ENCODE measurements at places on chromosomes 2 and 18. TPM values are rescaled to one million over a fixed set of nuclear protein-coding genes. Genes with fewer than 3 reads are reported as not detected.

DNA sequence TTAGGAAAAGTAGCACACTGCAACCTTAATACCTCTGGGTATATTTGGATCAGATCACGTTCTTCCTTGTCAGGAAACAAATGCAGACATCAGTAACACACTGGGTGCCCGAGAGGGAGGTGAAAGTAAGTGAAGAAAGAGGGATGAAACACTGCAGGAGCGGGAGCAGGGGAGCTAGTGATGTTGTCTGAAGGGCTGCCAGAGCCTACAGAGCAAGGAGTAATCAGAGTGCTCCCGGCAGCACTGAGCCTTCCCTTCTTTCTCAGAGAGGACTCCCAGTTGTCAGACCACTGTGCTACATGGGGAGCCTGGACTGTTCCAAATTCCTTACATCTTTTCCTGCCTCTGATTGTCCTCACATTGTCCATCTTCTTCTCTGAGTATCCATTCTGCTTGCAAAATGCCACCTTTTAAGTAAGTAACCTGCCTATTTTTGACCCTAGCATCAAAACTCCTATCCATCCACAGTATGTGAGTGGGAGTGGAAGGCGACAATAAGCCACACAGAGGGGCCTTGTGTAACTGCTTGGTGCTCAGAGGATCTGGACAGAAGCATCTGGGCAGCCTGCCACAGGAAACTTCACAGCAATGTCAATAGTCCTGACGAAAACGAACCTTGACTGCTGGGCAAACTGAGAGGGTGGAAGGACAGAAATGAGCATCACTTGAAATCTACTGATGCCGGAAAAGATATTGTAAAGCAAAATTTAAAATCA is 10.8 kb upstream of the NAB1 start:
- no peaks in the 10 kb centered on the region for H3K27me3 ChIP-seq
- H3K36me3 ChIP-seq: no peaks in the 10 kb centered on the region
- peak overlapping the region; percentile 4 for H3K27ac ChIP-seq
- no peak overlapping the region for H3K4me3 ChIP-seq

DNA sequence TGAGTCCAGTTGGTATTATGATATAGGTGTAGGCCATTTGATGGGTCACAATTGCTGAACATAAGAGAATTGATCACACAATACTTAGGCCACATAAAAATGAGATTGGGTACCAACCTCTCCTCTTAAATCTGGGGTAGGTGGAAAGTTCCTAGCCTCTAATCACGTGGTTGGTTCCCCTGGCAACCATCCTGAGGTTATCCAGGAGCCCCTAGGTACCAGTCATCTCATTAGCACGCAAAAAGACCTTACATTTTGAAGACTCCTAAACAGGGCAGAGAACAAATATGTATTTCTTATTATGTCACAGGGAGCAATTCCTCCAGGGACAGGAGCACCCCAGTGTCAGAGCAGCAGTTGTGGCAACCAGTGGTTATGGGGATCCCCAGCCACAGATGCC is 12.7 kb upstream of the SELENOI start:
- no peak overlapping the region for H3K27ac ChIP-seq
- no peak overlapping the region for H3K4me3 ChIP-seq
- no peaks in the 10 kb centered on the region for H3K27me3 ChIP-seq
- no peaks in the 10 kb centered on the region for H3K36me3 ChIP-seq
- peaks cover 2% of the 10 kb centered on the region for H3K4me1 ChIP-seq

DNA sequence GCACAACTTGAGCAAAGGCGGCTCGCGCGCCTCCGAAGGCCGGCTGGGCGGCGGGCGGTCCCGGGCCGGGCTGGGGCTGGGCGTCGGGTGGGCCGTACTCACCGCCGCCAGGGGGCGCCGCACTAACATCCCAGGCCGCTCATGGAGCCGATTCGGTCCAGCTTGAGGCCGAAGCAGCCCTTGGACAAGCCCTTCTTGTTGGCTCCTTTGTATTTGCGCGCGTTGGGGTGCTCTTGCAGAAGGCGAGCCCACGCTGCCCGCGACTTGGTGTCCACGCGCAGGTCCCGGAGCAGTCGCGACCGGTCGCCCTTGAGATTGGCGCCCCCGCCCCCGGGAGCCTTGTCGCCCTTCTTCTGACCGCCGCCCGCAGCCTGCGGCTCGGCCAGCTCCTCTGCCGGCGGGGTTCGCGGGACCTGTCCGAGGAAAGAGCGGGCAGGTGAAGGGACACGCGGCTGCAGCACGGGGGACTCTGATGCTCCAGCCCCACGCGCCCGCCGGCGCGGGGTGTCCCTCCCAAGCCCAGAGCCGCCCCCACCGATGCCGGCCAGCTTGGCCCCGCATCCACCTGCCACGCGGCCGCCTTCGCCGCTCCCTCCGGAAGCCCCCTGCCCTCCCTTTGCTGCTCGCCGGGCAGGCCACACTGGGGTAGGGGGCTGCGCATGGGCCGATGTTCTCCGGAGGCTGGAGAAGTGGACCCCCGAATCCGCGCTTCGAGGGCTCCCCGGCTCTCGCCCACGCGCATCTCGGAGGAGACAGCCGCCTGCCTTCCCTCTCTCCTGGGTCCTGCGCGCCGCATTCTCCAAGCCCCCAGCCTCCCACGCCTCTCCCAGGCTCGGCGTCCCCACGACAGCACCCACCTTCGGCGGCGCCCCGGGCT is 655 bp downstream of the NPPC start:
- H3K36me3 ChIP-seq: no peaks in the 10 kb centered on the region
- H3K27ac ChIP-seq: no peak overlapping the region
- peaks cover 31% of the 10 kb centered on the region for H3K27me3 ChIP-seq
- peak overlapping the region; percentile 39 for H3K4me3 ChIP-seq
- H3K4me1 ChIP-seq: peaks cover 24% of the 10 kb centered on the region

Gene KIAA2012
- total RNA-seq: not detected

Gene SDC1
- 213 TPM for total RNA-seq

Measured in upper lobe of left lung (tissue), 6 donors.